GM23338 (cell line): ENCODE measurements at places on chromosomes 1 and 21.

- DNase-seq, result no peak
- no peak overlapping the region for H3K4me3 ChIP-seq
- no peaks in the 10 kb centered on the region for H3K36me3 ChIP-seq
- no peaks in the 10 kb centered on the region for H3K27me3 ChIP-seq
- no peaks in the 10 kb centered on the region for H3K4me1 ChIP-seq
Observed at GRCh38 chr1:110200666-110201065, 9.4 kb upstream of the KCNC4 start.

- H3K27ac ChIP-seq, result no peak overlapping the region
- H3K36me3 ChIP-seq, result no peaks in the 10 kb centered on the region
- H3K27me3 ChIP-seq, result peaks cover 23% of the 10 kb centered on the region; the same call in 1 of the 2 replicates
- H3K4me1 ChIP-seq, result no peaks in the 10 kb centered on the region
- H3K4me3 ChIP-seq, result no peak overlapping the region
- DNase-seq, result no peak
Observed at GRCh38 chr1:158147869-158148268, 32.8 kb upstream of the CD1D start.

GRCh38 chr1:221688488-221688843 is 53.4 kb downstream of the DUSP10 start:
- H3K4me3 ChIP-seq, result no peak overlapping the region
- no peak for DNase-seq
- no peaks in the 10 kb centered on the region for H3K36me3 ChIP-seq

DNA sequence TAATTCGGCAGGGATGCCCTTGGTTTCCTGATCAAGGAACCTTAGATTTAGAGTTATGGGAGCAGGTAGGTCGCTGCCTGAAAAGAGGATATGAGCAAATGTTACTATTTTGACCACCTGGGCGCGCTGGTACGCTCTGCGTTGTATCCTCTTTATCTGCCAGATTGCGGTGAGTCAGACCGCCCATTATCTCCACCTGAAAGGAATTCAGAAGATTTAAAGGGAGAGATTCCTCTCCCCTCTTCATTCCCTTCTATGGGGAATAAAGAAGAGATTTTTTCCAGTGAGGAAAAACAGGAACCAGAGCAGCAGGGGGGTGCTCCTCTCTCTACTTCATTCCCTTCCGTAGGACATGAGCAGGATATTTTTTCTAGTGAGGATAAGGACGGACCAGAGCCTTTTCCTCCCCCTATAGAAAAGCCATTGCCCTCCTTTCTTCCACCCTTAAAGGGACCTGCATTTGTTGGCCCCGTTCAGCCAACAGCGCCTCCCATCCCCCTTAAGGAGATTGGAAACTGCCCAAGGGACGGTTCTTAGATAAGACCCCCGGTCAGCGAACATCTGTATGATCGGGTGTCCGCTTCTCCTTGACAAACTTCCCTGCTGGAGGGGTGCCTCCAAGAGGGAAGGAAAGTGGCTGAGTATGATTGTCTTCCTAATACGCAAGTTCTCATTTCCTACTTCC is 34.1 kb downstream of the CLCA1 start:
- H3K36me3 ChIP-seq, result no peaks in the 10 kb centered on the region
- H3K4me3 ChIP-seq, result peak overlapping the region; percentile 51
- H3K27ac ChIP-seq, result peak overlapping the region; percentile 99
- no peaks in the 10 kb centered on the region for H3K27me3 ChIP-seq
- peak; percentile 94 for DNase-seq
